ENCODE measurements at places on chromosomes 7 and 10.

- no peak for DNase-seq
Observed at GRCh38 chr10:128485701-128486235, 359.5 kb upstream of the MKI67 start.

GRCh38 chr7:124698964-124699363, 66.6 kb downstream of the GPR37 start:
- no peak for DNase-seq

DNA sequence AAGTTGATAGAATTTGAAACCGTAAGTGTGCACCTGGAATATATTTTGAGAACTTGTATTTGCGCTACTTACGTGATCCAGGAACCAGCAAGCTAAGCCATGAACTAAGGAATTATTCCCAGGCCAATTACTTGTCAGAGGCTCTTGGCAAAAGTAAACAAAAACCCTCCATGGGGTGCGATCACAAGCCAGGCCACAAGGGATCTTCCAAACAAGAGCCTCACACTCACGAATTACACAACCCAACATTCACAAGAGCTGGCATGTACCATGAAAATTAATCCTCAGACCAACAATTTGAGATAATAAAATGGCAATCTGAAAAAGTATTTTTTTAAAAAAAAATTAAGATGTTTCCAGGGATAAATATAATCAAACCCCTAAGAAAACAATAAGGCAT, 467.0 kb upstream of the AKR1E2 start:
- DNase-seq: no peak

- no peak for DNase-seq
Observed at GRCh38 chr7:17985473-17986239, 42.0 kb downstream of the PRPS1L1 start.

DNA sequence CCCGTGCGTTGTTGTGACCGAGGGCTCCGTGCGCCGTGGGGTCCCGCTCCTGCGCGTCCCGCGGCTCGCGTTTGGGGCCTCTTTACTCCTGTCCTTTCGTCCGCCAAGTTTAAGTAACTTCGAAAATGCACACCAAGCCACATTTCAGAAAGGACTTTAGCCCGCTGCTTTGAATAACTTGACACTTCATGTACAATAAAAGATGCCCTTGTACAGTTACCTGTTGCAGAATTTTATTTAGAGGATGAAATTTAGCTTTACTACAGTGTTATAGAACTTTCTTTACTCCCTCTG, 459 bp downstream of the SUGCT start:
- DNase-seq: no peak

GRCh38 chr10:12504176-12504575, 154.8 kb downstream of the CAMK1D start:
- DNase-seq: no peak

- DNase-seq: no peak
Observed at GRCh38 chr7:30733691-30734090, 18.2 kb upstream of the INMT start.

GRCh38 chr10:30683496-30683895, 53.9 kb upstream of the LYZL2 start:
- DNase-seq: no peak

GRCh38 chr7:79064187-79064823, 389.2 kb downstream of the MAGI2 start:
- DNase-seq: no peak

GRCh38 chr10:86401588-86402282, 35.1 kb upstream of the GRID1 start:
- DNase-seq: no peak

DNA sequence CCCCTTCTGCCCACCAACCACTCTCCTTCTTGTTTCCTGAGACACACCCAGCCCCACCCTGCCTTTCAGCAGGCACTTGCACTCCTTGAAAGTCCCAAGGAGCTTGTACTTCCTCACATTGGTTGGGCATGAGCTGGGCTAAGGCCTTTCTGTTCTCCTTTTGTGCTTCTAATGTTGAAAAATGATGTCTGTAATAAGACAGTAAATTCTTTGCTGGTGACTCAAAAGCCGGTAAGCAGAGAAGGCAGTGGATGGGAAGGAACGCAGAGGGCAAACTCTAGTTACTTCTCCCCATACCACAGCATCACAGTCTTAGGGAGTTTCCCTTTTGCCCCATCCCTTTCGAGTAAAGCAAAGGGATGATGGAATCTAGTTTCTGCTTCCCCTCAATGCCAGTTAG, 185.6 kb downstream of the PLXNA4 start:
- no peak for DNase-seq

DNA sequence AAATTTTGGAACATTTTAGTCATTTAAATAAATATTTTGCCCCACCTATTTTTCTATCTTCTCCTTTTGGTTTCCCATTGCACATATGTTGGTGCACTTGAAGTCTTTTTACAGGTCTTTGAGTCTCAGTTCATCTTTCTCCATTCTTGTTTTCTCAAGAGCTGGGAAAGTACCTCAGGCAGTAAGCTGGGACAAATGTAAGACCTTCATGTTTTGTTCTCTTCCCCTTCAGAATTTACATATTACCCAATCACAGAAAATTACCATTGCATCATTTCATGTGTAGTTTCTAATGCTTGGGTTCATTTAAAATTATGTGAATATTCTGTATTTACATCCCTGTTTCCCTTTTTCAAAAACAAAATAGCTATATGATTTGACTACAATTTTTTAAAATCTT, 1150.0 kb upstream of the POT1 start:
- DNase-seq: no peak

- no peak for DNase-seq
Observed at GRCh38 chr10:97517096-97517750, 18.5 kb downstream of the UBTD1 start.

DNA sequence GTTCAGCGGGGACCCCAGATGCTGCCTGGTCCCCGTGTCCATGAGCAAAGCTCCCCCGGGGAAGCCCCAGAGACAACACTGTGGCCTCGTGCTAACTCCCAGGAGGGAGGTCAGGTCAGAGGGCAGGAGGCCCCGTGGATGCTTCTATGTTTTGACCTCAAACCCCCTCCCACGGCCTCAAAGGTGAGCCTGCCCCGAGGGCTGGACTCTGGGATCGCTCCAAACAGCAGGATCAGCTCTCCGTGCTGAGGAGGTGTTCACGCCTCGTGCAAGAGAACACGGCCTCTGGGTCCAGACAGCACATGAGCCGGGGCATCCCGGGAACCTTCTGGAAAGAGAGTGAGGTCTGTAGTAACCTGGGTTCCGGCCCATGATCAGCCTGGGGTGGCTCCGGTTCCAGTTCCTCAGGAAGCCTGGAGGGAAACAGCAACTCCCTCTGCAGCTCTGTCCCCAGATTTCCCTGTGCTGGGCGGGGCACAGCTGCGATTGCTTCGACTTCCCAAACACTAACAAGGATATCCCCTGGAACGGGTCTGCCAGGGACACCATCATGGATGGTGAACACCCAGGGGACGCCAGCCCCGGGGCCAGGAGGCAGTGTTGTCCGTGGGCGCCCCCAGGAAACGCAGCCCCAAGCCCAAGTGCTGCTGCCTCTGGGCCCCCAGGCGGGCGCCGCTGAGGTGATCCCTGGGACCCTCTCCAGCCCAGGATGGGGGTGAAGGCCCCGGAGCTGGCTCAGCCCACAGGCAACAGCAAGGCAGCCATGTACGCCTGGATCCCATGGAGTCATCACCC, 18.0 kb upstream of the INPP5A start:
- DNase-seq: no peak

Measured in NCI-H1092 (cell line).